Stimulated activated CD4-positive, alpha-beta T cell treated with anti-CD3 and anti-CD28 coated beads, Interleukin-4, amount 100 ng/mL, for 48 hours (primary cell): ENCODE measurements at places on chromosomes 12 and 14.

DNA sequence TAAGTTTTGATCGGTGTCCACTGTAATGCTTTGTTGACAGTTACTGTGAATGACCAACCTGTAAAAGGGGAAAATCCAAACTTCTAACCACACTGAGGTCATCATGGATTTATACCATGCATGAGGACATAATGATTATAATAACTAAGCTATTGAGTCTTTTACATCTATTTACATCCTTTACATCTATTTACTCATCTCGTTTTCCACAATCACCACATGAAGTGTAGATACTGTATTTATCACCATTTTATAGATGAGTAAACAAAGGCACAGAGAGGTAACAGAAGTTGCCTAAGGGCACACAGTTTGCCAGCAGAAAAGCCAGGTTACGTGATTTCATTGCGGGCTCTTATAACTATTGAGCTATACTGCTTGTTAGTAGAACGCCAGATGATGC is 27.9 kb upstream of the EID3 start:
- no peak for DNase-seq

DNA sequence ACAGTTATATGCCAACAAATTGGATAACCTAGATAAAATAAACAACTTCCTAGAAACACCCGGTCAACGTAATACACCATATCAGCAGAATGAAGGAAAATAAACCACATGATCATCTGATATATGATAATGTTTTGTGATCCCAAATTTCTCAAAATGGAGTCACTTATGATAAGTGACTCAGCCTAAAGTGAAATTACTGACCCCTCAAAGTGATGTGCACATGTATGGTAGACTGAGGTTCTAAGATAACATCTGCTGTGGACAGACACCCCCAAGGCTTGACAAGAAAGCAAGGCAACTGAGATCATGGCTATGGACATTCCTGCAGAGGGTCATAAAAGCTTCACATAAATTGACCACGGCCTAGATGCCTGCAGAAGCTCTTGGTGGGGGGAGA is 105.1 kb upstream of the DCN start:
- DNase-seq: no peak

DNA sequence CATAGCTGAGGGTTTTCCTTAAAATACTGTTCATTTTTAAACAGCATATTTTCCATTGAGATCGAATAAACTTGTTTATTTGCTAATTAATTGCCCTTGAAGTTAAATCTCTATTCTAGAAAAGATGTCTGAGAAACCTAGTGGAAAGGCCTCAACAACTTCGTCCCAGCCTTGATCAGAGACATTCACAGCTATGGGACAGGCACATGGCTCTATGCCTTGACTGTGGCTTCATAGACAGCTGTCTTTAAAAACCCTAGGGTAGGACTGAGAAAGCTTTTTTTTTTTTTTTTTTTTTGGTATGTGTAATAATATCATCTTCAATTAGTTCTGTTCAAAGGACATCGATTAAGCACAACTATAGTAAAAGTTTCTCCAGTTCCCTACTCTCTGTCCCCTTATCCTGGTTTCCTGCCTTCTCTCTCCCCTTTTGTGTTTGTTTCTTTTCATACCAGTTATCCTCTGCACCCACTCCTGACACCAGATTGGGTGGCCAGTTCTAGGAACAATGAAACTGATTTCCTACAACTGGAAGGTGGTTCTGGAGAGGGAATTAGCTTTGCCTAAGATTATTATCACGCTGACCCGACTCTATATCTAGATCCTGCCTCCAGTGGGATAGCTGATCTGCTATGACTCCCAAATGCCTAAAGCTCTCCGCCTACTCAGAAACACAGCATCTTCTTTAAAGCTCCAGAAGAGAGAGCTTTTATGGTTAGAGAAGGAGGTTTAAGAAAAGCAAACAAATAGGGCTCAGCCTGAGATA is 20.3 kb downstream of the SOCS2 start:
- DNase-seq: no peak

DNA sequence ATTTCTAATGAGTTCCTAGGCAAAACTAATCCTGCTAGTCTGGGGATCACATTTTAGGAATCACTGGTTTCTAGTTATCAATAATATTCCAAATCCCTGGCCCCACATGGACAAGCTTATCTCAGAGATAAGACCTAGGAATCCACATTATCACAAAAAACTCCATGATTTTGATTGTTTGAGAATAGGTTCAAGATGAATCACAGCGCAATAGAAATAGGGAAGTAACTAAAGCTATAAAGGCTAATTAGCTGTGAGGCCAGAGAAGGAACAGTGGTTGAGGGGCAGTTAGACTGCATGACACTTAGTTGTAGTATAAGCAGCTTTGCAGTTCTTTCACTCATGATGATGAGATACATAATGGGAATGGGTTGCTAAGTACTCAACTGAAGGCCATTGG is 13.1 kb upstream of the ATP5F1B start:
- no peak for DNase-seq

DNA sequence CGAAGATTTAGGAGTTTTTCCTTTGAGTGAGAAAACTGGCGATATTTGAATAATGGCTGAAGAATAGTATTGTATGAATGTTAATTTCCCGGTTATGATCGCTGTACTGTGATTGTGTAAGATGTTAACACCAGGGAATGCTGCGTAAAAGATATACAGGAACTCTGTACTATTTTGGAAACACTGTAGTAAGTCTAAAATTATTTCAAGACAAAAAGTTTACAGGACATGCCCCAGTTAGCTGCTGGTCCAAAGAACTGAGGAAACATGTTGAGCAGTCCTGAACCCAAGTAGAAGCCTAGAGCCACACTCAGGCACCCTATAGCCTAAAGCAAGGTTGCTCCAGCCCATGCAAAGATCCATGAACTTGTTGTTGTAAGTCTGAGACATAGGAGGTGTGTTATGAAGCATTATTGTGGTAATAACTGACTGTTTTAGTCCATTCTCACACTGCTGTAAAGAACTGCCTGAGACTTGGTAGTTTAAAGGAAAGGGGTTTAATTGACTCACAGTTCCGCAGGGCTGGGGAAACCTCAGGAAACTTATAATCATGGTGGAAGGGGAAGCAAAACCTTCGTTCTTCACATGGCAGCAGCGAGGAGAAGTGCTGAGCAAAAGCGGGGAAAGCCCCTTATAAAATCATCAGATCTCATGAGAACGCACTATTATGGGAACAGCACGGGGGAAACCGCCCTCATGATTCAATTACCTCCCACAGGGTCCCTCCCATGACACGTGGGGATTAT is 99.8 kb upstream of the RESF1 start:
- no peak for DNase-seq

DNA sequence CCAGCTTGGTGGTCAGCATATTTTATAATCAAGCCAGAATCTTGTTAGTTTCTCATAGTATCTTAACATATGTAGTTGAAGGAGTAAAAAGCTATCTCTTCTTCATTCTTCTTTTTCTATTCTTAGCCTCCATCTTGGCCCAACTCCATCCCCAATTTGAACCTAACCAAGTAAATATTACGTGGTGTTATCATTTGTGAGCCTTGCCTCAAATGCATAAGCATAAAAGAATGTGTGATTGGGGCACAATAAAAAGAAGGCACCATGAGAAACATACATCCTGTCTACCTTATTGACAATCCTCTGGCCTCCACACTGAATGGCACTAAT is 181.4 kb upstream of the BMP4 start:
- no peak for DNase-seq

- DNase-seq: no peak
Observed at GRCh38 chr12:110927546-110927945, 7.2 kb upstream of the MYL2 start.

GRCh38 chr12:98238515-98239130 is 276.8 kb upstream of the TMPO start:
- DNase-seq: no peak

- DNase-seq: no peak
Observed at GRCh38 chr12:12467688-12468261, 94.9 kb downstream of the DUSP16 start.

DNA sequence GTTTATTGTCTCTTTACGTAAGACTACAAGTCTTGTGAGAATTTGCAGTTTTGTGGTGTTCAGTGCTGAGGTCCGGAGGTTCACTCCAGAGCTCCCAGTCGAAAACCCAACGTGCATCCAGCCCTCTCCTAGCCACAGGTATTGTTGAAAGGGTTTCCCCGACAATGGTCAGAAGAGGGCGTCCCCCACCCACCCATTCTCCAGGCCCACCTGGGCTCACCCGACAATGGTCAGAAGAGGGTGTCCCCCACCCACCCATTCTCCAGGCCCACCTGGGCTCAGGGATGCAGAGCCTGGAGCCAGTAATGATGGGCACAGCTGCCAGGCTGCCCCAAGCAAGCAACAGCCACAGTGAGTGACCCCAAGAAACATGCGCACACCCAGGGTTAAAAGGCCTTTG is 126.8 kb upstream of the EVL start:
- no peak for DNase-seq

DNA sequence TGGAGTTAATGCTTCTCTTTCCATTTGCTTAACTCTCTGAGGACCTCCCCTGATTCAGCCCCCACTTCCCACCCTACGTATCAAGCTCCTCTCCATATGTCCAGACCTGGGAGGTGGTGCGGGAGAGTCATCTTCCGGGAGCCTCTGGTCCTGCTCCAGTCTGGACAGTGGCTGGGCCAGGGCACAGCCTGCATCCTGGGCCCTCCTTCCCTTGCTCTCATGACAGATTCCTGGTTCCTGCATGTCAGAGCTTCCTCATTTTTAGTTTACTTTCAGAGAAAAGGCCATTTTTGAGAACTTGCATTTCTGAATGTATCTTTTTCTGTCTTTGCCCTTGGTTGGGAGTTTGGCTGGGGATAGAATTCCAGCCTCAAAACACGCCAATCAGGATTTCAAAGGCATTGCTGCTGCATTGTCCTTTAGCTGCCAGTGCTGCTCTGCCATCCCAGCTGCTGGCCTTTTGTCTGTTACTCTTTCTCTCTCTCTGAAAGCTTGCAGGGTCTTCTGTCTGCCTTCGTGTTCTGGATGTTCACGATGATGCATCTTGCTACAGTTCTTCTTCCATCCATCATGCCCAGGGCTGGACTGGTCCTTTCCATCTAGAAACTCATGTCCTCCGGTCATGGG is 54.7 kb downstream of the SLC6A12 start:
- no peak for DNase-seq

DNA sequence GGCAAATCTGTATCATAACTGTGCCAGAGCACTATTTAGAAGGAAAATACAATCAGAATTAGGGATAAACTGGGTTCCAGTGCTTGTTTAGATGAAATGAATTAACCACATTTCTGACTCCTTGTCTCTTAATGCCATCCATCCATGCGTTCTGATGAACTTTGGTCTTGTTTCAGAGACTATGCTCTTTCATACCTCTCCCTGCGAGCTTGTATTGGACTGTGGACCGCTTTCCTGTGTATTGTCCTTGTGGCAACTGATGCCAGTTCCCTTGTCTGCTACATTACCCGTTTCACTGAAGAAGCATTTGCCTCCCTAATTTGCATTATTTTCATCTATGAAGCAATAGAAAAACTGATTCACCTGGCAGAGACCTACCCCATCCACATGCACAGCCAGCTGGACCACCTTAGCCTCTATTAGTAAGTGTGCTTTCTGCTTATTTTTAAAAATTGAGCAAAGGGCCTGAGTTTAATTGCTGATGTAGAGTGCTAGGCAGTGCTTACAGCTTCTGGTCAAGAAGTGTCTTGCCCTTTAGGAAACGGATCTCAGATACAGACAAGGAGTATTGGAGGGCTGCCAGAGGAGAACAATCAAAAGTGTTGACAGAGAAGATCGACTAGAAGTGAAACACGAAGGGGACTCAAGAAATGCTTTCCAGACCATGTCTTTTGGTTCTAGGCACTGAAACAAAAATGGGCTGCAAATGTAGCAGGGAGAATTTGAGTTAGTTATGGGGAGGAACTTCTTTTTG is 46.7 kb downstream of the SLC4A8 start:
- DNase-seq: no peak

GRCh38 chr14:68401855-68402254 is 391.0 kb downstream of the ZFP36L1 start:
- DNase-seq: no peak

- DNase-seq: no peak
Observed at GRCh38 chr12:130049666-130050065, 112.6 kb upstream of the FZD10 start.

DNA sequence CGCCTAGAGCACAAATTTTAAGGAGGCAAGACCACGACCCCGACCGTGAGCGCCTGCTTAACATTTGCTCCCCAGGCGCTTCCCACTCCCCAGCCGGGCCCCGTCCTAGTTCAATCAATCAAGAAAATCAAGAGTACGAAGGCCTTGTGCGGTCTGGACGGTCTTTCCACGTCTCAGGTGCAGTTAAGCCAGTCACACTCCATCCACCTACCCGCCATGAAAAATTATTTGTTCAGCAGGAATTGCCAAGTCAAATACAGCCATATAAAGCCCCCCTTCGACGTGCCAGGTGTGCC is 603 bp upstream of the LRR1 start:
- no peak for DNase-seq
